ENCODE measurements at places on chromosomes 7 and 10. TPM values are rescaled to one million over a fixed set of nuclear protein-coding genes. Genes with fewer than 3 reads are reported as not detected.

DNA sequence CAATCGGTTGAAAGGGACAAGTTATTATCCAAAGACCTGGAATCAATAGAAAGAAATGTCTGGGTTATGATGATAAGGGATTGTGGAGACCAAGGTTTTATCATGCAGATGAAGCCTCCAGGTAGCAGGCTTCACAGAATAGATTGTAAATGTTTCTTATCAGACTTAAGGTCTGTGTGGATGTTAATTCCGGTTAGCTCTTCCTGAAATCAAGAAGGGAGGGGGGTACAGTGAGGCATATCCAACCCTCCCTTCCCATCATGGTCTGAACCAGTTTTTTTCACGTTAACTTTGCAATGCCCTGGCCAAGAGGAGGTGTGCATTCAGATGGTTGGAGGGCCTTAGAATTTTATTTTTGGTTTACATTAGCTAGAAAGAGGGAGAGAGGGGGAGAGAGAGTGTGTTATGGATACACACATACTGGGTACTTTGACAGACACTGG lies 9.8 kb upstream of the LRRC61 start:
- no peak for DNase-seq

The SLC13A1 gene
- total RNA-seq, result not detected

DNA sequence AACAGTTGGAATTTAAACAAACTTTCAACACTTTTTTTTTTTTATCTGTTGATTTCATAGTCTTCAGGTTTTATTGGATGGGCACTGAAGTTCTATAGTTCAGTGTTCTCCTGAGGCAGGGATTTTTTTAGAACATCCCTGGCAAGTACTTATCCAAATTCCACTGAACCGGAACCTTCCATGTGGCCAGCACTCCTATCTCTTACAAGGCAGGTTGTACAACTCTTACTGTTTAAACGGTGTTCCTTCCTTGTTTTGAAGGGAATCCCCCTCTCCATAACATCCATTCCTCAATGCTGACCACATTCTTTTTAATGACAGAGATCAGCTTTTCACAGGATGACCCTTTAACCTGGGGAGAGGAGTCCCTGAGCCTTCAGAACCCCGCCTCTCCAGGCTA lies 238.9 kb upstream of the CTBP2 start:
- DNase-seq, result no peak

The ZNF277 gene
- 22.7 TPM for total RNA-seq

The RASSF4 gene
- 4.1 TPM for total RNA-seq

DNA sequence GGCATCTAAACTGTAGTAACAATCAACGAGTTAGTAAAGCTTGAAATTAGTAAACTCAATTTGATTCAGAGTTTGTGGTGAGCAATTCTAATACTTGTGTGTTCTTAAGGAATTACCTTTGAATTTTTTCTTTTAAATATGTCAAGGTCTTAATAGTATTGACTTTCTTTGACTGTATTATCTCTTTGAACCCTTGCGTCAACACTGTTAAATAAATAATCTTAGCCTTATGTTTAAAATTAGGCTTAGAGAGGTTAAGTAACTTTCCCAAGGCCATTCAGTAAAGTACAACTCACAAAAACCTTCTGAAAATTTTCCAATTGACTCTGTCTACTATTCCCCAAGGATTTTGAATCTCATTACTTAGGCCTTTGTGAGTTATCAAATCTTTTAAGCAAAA lies 716.4 kb downstream of the NRG3 start:
- no peak for DNase-seq

- DNase-seq, result no peak
Observed at GRCh38 chr7:55053651-55054571, 35.1 kb downstream of the EGFR start.

- no peak for DNase-seq
Observed at GRCh38 chr10:16597656-16598055, 76.0 kb upstream of the C1QL3 start.

DNA sequence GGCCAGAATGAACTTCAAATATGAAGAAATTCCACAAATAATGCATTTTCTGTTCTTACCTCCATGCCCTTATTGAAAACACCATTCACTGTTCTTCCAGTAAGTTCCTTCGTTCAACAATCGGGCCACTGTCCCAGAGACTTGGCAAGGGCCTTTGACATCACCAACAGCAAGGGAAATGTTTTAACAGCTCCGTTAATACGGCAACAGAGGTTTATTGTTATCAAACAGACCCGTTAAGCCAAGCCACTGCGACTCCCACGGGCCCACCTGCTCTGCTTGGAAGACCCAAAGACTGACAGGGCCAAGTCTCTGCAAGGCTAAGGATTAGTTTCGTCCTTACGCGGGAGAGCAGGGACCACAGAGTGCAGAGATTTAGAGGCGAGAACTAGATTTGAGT lies 43.4 kb upstream of the LYZL1 start:
- DNase-seq, result no peak

DNA sequence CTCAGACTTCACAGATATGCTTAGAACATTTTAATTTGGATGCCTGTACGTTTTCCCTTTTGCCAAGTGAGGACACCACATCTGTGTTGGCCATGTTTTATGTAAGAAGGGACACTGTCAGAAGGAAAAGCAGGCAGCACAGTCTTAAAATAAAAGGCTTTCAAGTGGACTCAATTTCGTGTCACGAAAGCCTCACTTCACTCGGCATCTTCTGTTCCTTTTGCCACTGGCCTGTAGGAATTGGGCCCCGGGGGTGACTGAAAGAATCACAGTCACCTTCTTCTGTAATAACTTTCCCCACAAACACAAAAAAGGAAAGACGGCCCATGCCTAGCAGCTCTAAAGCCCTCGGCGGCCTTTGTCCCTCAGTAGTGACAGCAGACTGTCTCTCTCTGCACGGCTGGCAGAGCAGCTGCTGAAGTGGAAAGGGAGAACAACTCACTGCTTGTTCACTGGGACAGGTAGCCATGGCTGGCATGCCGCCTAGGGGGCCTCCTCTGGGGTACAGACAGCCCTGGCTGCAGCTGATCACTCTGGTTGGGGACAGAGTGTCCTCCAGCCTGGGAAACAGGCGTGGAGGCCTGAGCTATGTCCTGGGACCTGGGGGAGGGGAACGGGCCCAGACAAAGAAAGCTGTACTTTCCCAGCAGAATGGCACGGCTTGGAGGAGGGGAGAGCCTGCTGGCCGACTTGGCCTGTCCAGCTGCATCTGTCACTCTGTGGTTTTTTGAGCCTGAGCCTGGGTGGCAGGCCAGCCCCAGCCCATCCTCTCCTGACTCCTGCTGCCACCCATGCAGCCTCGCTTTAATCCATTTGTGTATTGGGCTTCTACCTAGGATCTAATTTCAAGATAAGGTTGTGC lies 4.4 kb downstream of the RASSF4 start:
- no peak for DNase-seq

- no peak for DNase-seq
Observed at GRCh38 chr7:120920034-120920433, 30.5 kb upstream of the ING3 start.

DNA sequence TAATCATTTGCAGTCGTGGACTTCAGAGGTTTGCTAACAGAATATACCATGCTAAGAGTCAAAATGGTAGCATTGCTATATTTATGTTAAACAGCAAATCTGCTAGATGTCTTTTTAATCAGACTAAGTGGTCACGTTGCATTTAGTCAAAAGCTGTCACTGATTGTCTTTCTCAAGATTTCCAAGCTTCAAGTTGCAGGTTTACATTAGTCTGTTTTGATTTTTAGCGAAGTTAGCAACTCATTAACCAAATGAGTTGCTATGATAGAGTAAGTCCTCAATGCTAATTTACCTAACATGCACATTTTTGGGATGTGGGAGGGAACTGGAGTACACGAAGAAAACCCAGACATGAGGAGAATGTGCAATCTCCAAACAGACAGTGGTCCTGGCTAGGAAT lies 653.2 kb downstream of the TNS3 start:
- DNase-seq, result no peak

- DNase-seq, result no peak
Observed at GRCh38 chr7:45457591-45457990, 116.6 kb upstream of the ADCY1 start.

GRCh38 chr7:95501261-95501832 lies 15.6 kb downstream of the ASB4 start:
- DNase-seq, result peak; percentile 29

The A1CF gene
- not detected for total RNA-seq

GRCh38 chr10:11441151-11441535 lies 170.3 kb downstream of the USP6NL start:
- DNase-seq, result no peak

DNA sequence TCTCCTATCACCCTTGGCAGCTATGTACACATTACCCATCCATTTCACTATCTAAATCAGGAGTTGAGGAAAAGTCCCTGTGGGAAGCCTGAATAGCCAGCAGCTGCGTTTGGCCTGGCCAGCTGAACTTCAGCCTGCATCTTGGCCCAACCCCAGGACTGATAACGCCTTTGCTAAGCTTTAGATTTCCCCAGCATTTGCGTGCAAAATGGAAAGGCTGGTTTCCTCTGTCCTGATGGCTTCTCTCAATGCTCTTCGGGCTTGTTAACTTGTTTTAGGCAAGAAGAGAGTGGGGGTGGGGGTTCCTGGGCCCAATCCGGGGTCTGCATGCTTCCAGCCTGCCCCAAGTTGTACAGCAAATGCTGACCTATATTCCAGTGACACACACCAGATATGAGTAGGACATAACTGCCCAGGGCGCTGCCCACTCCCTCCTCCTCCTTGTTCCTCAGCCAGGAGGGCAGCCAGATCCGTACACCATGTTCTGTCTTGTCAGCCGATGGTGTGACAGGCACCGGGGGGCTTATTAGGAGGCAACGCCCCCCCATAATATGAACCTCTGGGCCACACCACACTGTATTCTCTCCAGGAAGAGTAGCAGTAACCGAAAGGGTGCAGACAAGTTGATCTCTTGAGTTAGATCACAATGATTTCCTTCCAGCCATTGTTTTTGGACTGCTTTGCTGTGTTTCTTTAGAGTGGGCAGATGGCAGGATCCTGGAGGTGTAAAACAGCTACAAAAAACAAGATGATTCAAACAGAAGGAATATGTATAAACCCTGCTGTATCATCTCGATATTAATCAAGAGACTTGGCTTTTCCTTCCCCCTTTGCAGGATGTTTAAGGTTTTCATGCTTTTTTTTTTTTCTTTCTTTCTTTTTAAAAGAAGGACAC lies 339.0 kb downstream of the RNLS start:
- DNase-seq, result no peak

DNA sequence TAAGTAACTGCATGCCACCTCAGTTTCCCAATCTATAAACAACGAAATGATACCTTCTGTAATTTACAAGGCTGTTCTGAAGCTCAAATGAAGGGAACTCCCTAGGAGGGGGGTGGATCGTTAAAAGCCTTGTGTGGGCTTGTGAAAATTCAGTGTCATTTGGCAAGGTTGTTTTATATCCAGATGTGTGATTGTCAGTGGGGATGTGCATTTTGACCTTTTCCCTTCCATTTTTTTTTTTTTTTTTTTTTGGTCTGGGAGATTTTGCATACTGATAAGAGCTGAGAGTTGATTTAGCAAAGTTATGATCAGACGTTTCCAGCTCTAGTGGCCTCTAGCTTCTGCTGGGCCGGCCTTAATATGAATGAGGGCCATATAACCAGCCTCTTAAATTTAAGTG lies 22.8 kb downstream of the CREB5 start:
- no peak for DNase-seq

- no peak for DNase-seq
Observed at GRCh38 chr7:50272808-50273207, 31.7 kb upstream of the IKZF1 start.

- DNase-seq, result no peak
Observed at GRCh38 chr10:120738658-120739057, 112.5 kb upstream of the WDR11 start.

- DNase-seq, result no peak
Observed at GRCh38 chr7:122844191-122844988, 41.9 kb downstream of the CADPS2 start.

The FKBP14 gene
- 12.3 TPM for total RNA-seq

DNA sequence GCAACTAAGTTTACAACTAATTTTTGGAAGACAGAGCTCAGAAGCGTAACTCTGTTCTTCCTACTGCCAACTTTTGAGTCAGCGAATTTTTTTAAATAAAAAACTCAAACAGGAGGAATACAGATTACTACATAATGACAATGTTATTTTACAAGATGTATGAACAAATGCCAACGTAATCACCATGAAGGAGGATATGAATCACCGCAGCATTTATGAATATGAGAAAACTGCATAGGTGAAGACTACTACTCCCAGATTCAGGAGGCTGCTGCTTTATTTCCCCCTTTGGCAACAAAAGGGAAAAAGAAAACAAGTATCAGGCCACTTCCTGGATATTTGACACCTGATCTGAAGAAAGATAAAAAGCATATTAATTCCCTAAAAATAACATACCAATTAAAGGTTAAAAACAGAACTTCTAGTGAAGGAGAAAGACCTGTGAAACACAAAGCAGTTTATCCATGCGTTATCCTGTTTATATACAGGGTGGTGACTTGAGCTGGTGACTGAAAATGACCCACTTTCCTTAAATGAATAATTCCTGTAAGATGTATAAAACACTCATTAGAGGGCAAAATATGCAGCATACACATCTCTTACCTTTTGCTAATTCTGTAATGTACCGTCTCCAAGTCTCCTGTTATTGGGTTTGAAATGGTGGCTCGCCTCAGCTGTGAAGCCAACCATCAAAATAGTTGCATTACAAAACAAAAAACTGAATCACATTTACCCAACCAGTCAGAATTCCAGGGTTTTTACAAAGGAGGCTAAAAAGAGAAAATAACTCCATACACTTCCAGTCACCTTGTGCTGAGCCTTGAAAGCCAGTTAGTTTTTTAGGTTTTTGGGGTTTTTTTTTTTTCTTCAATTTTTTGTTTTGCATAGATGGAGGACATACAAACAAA lies 52.0 kb downstream of the P4HA1 start:
- no peak for DNase-seq

DNA sequence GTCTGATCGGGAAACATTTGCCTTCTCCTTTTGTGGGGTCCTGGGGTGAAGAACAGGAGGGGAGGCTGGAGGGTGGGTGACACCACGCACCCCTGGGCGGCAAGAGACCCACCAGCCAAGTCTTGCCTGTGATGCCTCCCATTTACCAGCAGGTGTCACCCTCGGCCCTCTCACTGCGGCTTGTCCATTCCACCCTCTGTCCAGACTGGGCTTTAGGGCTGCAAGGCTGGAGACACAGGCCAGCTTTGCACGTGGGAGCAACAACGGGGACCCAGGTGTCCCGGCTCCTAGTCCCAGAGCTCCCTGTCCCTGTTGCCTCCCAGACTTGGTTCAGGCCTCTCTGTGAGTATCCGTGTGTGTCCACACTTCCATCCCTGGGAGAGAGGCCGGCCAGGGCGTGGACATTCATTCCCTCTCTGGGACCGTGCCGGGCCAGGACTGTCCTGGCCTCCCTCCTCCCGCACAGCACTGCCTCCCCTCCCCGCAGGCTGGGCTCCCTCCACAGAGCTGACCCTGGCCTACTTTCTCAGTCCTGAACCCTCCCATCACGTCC lies 36.2 kb upstream of the GTF2IRD1 start:
- peak; percentile 73 for DNase-seq

DNA sequence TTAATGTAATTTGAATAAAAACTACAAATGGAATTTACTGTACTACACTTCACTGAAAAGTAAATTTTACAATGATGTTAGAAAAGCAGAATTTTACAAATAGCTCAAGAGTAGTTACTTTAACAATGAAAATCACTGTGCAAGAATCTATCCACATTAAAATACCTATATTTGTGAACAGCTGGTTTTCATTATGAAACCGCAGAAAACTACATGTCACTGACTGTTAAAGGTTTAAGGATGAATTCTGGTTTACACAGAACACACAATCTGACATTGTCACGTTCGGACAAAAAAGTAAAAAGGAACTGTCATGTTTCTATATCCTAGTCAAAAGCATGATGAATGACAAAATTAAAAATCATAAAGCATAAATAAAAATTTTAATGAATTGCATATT lies 415.3 kb upstream of the PRKCQ start:
- no peak for DNase-seq

The PCLO gene
- 0.02 TPM for total RNA-seq

- DNase-seq, result no peak
Observed at GRCh38 chr7:27462575-27463270, 200.0 kb downstream of the HIBADH start.
